ENCODE measurements at places on chromosomes 6 and 20.

- DNase-seq = no peak
These were observed 61.6 kb downstream of the KIAA0319 start for GRCh38 chr6:24584382-24584720.

DNA sequence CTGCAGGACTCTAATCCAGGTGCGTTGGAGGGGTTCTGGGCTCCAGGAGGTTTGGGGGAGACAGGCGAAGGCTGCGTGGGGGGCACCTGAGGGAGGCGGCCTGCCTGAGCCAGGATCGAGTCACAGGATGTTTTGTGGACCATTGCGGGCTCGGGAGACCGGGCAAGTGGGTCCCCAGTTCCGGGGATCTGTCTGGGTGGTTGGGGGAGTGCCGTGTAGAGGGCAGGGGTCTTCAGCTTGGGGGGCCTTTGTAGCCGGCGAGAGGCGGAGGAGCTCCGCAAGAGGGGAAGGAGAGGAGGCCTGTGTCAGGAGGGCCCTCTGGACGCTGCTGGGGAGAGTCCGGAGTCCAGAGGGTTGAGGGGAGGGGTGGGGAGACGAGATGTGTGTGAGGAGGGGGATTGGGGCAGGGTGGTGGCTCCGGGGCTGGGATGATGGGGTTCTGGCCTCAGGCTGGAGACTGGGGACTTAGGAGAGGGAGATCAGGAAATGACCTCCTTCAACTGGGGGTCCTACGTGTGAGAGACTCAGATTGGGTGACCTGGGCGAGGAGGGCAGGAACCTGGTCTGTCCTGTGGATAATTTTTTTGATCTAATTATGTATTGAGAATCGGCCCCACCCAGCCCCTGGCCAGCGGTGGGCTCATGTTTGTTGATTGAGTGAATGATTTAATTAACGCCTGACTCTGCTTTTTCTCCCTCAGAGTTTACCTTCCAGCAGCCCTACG is 505 bp downstream of the SNAI1 start:
- no peak for DNase-seq

DNA sequence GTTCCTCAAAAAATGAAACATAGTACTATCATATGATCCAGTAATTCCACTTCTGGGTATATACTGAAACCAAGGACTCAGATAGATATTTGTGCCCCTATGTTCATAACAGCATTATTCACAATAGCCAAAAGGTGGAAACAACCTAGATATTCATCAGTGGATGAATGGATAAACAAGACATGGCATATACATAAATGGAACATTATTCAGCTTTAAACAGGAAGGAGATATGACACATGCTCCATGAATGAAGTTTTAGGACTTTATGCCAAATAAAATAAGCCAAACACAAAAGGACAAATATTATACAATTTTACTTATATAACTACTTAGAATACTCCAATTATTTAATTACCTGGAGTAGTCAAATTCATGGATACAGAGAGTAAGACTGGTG is 16.4 kb downstream of the PLCB1 start:
- DNase-seq = no peak

- DNase-seq = no peak
These were observed 22.4 kb downstream of the ZNF318 start for GRCh38 chr6:43347021-43347420.

- no peak for DNase-seq
These were observed 79.2 kb upstream of the CD93 start for GRCh38 chr20:23165307-23165750.

DNA sequence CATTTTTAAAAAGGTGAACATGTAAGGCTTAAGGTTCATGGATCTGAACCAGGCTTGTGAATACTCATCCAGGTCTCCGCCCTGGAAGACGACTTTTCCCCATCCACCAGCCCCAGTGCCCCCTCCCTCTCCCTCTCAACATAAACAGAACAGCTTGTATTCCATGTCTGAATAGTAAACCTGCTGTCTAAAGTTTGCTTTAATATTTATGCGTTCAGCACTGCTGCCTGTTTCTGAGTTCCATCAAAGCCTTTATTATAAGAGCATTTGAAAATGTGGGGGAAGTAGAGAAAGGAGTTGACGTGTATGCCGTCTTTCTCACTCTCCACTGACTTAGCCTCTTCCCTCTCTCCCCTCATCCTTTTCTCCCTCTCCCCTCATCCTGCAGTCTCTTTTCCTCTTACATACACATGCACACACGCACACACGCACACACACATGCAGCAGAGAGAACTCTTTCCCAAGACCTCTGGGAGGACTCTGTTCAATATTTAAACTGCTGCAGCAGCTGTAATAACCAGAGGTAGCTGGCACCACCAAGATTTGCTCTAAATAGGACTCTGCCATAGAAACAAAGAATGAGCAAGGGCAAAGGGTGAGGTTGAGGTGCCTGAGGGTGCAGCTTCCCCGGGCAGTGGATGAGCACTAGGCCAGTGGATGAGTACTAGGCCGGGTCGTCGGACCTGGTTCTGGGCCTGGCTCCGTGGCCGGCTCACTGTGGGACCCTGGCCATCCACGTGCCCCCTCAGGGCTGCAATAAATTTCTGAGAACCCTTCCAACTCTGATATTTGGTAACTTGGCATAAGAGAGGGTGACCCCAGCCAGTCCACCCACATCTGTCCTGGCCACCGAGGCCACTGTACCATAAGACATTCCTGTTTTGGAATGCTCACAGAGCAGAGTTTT is 35.4 kb upstream of the VSTM2L start:
- DNase-seq = no peak

DNA sequence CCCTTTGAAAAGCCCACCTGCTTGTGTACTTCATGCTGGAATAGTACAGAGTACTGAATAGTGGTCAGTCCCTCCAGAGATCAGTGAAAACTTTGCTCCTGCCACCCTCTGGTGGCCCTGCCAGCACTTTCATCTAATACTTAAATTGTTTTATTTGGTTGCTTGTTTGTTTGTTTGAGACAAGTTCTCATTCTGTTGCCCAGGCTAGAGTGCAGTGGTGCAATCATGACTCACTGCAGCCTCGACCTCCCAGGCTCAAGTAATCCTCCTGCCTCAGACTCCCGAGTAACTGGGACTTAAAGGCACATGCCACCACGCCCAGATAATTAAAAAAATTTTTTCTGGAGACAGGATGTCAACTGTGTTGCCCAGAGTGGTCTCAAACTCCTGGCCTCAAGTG is 9.1 kb downstream of the FAM83D start:
- DNase-seq = no peak

- no peak for DNase-seq
These were observed 22.2 kb downstream of the RRBP1 start for GRCh38 chr20:17659801-17660200.

- DNase-seq = no peak
These were observed 390.2 kb upstream of the MAN1A1 start for GRCh38 chr6:119739769-119740168.

GRCh38 chr6:31907158-31907813 is 5.4 kb upstream of the ZBTB12 start:
- DNase-seq = no peak

GRCh38 chr6:154909821-154910220 is 85.3 kb upstream of the TIAM2 start:
- no peak for DNase-seq

DNA sequence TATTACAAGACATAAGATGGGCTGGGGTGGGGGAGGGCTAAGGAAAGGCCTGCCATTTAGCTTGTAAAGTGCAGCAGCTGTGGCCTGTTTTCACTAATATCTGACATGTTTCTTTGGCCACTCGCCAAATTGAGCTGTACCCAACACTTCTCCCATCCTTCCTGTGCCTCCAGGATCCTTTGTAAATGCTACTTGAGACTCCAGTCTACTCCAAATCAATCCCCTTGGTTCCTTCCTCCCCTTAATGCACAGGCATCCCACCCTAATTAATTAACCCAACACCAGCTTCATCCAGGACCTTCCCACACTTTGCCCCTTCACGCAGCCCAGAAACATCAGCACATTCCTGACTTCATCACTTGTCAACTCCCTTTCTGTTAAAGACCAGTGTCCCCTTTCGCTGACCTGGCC is 55.0 kb upstream of the TCF21 start:
- DNase-seq = no peak

GRCh38 chr6:36118550-36119107 is 11.7 kb upstream of the MAPK13 start:
- no peak for DNase-seq

Data from suprapubic skin (tissue), 4 donors.